ENCODE measurements at places on chromosomes 5 and 9.
A peak's percentile ranks its signal among the peaks of the same experiment; 100 is the strongest.

DNA sequence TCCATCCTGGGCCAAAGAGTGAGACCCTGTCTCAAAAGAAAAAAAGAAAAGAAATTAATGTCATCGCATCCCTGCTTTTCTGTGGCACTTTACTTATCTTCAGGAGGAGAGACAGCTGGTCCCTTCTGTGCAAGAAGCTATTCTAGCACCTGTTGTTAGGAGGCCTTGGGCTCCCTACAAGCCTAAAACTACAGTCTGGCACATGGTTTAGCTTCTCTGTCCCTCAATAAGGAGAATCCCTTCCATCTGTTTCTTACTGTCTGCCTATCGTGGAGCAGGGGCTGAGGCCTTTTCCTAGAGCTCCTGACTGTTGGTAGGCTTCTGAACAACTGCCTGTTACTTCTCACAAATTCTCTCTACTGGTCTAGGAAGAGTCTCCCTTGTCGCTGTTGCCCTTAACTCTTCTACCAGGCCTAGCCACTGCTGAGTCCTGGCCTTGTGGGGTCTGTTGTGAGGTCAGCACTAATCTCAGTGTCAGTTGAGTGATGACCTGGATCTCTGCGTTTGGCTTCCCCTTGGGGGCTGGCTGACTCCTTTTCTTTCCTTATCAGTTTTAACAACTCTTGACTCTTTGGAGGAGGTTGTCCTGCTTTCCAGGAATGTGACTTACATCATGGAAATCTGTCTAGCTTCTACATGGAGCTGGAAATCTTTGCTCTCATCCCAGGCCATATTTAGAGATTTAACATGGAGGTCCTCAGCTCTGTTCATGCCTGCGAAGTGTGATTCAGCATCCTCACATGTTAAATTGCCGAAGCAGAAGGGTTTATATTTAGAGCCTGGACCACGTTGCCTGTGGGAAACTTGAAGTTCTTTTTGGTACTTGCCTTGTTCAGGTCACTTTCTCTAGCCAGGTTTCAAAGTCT, 5.7 kb upstream of the GARNL3 start:
- DNase-seq, result no peak

DNA sequence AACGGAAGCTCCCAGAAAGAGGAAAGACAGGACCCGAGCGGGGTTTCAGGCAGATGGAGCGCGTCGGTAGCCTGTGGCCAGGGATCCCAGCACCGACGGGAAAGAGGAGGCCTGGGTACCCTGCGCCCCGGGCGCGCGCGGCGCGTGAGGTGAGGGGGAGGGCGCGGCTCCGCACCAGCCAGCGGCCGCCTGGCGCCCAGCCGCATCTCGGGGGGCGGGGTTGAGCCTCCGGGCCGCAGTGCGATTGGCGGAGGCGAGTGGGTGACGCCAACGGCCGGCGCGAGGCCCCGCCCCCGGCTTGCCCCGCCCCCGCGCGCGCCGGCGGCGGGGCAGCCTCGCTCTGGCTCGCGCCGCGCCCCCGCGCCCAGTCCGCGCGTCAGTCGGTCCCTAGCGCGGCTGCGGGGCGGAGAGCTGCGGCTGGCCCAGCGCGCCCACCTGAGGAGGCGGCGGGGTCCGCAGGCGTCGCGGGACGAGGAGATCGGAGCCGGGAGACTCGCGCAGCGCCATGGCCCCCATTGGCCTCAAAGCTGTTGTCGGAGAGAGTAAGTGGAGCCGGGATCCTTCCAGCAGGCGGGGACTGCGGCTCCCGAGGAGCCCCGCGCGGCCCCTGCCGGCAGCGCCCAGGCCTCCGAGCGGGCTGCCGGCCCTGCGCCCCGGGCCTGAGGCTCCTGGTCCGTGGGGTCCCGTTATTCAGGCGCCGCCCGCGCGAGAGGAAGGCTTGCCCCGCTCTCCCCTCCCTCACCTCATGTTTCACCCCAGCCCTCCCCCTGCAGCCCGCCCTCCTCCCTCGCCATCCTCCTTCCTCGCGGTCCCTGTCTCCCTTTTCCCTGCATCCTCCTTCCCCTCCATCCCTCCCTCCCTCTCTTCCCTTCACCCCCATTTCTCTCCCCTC, at the start of gene STXBP1:
Gene STXBP1 (plus strand): TSS at position 379 of the 892 bp plus-strand sequence. CDS start 127 bp downstream, at position 506.
- peak; percentile 92 for DNase-seq

DNA sequence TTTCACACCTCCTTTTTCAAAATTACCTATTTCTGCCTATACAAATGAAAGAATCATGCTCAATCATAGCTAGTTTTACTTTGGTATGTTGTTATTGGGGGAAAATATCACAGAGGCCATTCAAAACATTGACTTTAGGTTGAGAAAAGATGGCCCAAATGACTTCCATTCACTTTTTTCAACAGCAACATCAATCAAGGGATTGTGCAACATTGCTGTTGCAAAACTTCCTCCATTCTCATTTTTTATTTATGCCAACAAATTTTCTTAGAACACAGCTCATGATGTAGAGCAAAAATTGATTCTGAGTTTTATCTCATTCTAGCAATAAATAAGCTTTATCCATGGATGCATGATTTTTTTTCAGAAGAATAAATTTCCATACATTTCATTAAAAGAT, 93.6 kb upstream of the RORB start:
- no peak for DNase-seq

DNA sequence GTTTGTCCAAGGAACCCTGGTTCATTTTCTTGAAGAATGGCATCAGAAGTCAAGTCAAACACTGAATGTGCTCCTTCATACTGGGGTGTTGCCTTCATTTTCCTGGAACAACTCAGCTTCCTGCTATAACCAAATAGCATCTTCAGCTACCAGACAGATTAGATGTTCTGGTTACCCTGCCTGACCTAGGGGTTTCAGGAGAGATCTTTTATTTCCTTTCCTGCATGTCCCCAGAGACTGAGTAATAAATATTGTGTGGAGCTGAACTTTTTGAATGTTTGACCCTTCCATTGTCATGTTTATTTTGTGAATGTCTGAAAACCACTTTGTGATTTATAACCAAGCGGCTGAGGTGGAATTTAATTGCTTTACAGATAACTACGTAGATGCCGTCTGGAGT, 147.1 kb downstream of the IRX1 start:
- DNase-seq, result no peak

GRCh38 chr9:27519466-27520465, 4.3 kb upstream of the IFNK start:
- no peak for DNase-seq

GRCh38 chr5:51381761-51382474, 1.3 kb upstream of the ISL1 start:
- no peak for DNase-seq

DNA sequence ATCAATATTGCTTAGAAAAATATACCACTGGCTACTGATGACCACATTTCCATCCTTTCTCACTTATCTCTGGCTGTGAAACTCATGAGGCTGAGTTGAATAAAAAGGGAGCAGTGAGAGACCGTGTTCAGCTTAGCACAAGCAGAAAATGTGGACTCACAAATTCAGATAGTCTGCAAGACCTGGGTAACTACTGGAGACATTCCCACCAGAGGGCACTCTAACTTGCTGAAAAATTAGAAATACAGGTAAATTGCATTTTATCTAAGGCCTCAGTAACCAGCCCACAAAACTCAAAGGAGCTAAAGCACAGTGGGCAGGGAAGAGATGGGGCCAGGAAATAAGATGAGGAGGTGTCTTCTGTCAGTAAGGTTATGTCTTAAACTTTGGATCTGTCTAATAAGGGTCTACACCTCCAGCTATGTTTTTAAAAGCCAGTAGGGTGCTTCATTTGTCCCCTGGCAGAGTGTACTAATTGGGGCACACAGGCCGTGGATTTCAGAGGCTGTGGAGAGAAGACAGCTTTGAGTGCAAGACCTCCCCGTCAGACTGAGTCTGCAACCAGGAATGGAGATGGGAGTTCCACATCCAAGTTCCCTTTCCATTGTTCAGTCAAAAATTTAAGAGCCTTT, 8.7 kb upstream of the NDUFB6 start:
- DNase-seq, result peak; percentile 23

DNA sequence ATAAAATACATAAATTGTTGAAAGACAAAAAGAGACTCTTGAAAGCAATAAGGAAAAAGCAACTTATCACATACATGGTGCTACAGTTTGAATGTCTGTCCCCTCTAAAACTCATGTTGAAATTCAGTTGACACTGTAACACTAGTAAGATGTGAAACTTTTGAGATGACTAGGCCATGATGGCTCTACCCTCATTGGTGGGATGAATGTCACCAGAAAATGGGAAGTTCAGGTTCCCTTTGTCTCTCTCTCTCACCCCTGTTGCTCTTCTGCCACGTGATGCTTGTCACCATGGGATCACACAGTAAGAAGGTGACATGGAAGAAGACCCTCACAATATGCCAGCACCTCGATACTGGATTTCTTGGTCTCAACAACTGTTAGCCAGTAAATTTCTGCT, 50.3 kb upstream of the SPTLC1 start:
- no peak for DNase-seq

GRCh38 chr5:78985116-78985724, at the start of gene ARSB:
TSS of gene ARSB (minus strand) at chr5:78985310. CDS start at chr5:78985248, 62 bp downstream.
- peak; percentile 68 for DNase-seq

DNA sequence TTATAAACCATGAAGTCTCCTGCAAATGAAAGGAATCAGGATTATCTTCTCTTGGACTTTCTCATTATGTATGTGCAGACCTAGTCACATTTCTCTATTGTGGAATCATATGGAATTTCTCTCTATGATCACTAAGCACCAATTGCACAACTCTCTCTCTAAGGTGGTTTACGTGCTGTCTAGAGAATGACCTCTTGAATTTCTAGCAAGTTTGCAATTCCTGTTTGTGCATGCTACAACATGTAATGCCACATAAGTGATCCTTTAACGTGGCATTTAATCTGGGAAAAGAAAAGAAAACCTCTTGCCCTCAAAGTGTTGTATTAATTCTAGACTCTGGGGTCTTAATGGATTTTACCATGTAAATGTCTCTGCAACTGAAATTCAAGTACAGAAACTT, 5.0 kb upstream of the PPP2R2B start:
- no peak for DNase-seq

GRCh38 chr5:83900306-83900705, 179.7 kb upstream of the HAPLN1 start:
- no peak for DNase-seq

DNA sequence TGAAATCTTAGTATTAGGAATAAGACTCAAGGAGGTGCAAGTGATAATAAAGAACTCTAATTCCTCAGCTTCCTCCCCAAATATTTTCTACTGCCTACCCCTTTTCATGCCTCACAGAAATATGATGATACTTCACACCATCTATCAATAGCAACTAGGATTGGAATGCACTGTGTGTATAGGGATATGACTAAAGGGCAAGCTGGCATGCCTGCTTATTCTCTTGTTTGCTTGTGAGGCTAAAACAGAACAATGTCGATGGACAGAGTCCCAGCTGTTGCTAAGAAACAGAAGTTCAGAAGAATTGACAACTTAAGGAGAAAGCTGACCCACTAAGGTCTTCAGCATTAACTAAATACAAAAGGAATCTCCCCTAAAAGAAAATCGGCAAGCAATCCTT, 9.7 kb upstream of the CHD1 start:
- no peak for DNase-seq

DNA sequence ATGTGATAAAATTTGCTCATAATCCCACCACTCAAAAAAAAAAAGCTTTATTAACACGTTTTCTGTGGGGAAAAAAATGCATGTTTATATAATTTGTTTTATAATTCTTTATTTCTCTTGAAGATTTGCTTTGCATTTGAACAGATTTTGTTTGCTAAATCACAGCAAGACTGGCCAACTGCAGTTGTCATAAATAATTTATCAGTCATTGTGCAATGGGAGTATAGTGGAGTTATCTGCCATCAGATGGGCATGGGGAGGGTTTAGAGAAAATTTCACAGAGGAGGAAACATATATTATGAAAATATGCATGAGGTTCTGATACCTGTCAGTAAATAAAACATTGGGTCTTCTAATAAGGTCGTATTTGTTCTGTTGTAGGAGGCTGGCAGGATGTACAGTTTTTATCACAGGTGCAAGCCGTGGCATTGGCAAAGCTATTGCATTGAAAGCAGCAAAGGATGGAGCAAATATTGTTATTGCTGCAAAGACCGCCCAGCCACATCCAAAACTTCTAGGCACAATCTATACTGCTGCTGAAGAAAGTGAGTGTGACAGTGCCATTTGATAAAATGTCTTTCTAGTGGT, 23.8 kb downstream of the HSDL2 start:
- DNase-seq, result no peak

GRCh38 chr5:148374690-148375360, 8.9 kb upstream of the FBXO38 start:
- peak; percentile 35 for DNase-seq

- DNase-seq, result no peak
These were observed 278.4 kb downstream of the NSG2 start for GRCh38 chr5:174323878-174324281.

Measured in CD4-positive, alpha-beta T cell treated with Interferon alpha-2 for 1 hour (primary cell).